ENCODE measurements at places on chromosomes 16 and 17.

DNA sequence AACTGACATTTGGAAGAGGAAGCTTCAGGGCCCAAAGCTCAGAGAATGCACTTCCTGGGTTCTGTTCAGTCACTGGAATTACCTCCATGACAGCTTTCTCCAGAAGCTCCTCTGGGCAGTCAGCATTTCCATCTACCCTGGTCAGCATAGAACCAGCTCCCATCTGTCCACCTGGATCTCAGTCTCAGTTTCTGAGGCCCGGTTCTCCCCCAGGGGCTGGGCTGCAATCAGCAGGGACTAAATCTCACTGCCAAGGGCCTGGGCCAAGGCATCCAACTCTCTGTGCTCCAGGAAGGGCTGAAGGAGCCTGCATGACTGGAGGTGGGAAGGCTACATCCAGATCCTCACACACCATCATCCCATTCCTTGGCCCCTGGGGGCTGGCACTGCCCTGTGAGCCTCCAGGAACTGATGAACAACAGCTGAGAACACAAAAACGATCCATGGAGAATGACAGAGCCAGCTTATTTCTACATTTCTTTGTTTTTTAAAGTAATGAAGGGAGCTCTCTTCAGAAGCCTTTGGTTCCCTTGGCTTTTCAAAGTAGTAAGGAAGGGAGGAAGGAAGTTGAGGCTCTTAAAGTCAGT, 66.3 kb upstream of the MRTFB start:
- no peak for DNase-seq

DNA sequence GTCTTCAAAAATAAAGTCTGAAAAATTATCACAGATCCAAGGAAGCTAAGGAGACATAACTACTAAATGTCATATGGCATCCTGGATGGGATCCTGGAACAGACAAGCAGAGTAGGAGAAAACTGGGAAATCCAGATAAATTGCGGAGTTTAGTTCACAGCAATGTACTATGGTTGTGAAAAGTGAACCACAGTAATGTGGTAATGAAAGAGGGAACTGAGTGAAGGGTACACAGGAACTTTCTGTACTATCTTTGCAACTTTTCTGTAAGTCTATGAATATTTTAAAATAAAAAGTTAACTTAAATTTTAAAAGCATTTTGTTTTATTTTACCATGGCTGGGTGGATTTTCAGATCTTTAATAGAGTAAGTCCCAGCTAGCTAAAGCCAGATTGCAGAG, 16.3 kb downstream of the SLFN12L start:
- no peak for DNase-seq

- peak; percentile 43 for DNase-seq
These were observed 13.3 kb upstream of the SDK2 start for GRCh38 chr17:73657473-73658116.

GRCh38 chr17:10956821-10957220, 118.9 kb upstream of the PIRT start:
- no peak for DNase-seq

- no peak for DNase-seq
These were observed 11.8 kb upstream of the PEMT start for GRCh38 chr17:17603178-17603894.

GRCh38 chr17:41799366-41799765, 12.4 kb downstream of the P3H4 start:
- no peak for DNase-seq

DNA sequence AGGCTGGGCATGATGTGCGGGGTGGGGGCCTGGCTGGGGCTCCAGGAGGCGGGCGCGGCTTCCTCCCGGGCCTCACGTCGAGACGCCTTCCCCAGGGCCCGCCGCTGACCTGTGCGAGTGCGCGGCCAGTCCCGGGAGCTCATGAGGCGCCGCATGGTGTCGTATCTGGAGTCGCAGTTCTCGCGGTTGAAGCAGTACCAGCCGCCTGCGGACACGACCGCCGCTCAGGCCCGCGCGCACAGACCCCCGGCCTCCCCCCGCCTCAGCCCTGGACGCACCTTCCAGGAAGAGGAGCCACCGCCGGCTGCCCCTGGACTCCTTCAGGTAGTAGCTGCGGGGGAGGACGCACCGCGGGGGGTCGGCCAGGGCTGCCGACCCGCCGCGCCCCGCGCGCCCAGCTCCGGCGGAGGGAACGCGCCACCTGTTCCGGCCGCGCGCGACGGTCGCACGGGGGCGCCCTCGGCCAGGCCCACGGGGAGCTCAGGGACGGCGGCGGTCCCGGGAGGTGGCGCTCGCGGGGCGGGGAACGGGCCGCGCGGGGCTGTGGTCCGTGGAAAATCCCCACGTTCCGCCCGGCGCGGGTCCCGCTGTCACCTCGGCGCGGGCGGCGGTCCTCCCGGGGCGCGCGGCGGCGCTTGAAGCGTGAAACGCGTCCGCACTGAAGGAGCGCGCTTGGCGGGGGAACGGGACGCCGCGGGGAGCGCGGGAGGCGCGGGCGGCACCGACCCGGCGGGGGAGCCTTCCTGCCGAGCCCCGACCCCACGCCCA, 1.4 kb downstream of the NOTUM start:
- no peak for DNase-seq

DNA sequence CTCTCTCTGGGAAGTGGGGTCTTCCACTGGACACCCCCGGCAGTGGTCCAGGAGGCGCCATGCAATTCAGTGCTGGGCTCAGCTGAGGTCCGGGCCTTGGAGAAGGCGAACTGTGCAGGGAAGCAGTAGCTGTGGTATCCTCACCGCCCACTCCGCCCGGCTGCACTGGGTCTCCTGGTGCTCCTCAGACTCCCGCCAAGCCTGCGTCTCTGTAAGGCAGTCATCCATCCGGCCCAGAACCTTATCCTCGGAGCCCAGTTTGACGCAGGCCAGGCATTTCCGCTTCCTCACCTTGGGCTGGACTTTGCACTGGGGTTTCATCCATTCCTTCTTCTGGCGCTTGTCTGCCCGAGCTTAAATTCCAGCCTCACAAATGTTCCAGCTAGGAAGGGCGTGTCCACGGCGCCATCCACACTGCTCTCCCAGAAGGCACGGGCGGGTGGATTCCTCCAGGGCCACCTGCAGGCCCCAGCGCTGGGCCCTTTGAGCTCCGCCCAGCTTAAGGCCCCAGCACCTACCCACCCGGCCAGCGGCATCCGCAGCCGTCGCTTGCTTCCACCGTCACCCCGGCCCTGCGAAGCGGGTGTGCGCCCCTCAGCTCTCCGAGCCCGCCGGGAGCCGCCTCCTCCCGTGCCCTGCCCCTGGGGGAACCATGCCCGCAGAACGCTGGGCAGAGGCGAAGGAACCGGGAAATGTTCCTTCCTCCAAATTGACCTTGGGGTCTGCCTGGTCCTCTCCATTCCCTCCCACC, 1884.8 kb downstream of the TP53TG3F start:
- DNase-seq: no peak

All from A172 (cell line).